ENCODE measurements at places on chromosomes 1 and 21.

DNA sequence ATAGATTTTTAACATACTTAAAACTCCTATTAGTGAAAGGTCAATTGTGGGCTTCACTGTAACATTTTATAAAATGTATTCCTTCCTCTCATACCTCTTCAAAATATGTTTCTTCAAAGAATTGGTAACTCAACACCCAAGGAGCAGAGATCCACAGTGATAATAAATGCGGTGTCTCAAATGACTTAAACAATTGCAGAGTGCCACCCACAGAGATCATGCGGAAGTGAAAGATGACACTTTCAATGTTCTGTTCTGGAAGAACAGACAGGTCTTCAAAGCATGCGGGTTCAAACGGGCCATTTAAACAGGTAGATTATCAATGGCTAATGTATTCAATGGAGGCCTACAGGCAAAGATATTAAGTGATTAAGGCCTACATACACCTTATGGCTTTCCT is 157.0 kb upstream of the GREM2 start:
- DNase-seq, result no peak

GRCh38 chr1:236419502-236419901 is 25.4 kb downstream of the EDARADD start:
- DNase-seq, result no peak

DNA sequence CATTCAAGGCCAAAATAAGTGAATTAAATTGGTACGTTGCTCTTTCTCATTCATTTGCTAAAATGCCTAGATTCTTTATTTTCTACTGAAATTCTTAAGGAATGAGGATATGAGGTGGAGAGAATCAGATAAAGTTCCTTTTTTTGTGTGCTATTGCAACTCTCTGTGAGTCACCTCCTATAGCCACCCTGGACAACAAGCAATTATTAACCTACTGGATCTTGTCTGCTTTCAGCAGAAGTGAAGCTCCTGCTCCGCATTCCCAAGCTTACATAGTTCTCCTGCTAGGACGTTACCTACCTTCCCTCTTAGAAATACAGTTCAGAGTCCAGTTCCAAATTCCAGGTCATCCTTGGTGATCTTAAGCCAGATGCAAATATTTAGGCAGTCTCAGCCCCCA is 4.8 kb upstream of the KCNJ6 start:
- no peak for DNase-seq

- DNase-seq, result no peak
Observed at GRCh38 chr21:43854773-43855633, 10.0 kb upstream of the AGPAT3 start.

GRCh38 chr1:203327684-203328457 is 22.6 kb downstream of the BTG2 start:
- peak; percentile 77 for DNase-seq
